Activated effector memory CD4-positive, alpha-beta T cell treated with anti-CD3 and anti-CD28 coated beads, Interleukin-2, amount 50 U/mL, for 16 hours (primary cell): ENCODE measurements at places on chromosomes 2 and 18.

GRCh38 chr18:10230072-10230471 lies 224.4 kb upstream of the APCDD1 start:
- no peak for DNase-seq

DNA sequence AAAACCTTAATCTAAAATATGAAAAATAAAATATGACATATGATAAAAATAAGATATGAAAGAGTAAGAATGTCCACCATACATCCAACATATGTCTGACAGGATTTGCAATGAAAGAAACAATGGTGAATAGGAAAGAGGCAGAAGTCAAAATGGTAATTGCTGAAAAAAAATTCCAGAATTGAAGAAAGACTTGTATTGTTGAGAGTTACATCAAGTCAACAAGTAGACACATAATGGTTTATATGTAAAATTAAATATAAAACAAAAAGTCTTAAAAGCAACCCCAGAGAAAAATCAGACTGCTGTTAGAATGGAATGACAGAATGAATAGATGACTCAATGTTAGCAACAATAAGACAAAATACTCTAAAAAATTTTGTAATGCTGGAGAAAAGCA lies 255.1 kb downstream of the DOK6 start:
- DNase-seq = no peak

GRCh38 chr2:163182764-163183354 lies 344.3 kb upstream of the KCNH7 start:
- DNase-seq = no peak

GRCh38 chr2:5740053-5740452 lies 47.9 kb downstream of the SOX11 start:
- no peak for DNase-seq

DNA sequence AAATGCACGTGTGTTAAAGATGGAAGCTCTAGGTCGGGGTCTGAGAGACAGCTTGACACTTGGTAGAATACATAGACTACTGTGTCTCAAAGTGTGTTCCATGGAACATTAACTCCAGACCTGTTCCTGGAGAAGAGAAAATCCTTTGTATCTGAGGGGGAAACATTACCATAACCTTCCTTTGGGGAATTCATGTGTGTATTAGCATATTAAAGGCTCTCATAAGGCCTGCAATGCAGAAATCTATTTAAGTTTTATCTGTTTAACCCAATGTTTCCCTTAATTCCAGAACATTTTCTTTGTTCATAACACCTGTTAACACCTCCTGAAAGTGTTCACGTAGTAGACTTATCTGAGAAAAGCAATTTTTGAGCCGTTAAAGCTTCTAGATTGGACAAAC lies 99.5 kb downstream of the PLB1 start:
- DNase-seq = no peak

DNA sequence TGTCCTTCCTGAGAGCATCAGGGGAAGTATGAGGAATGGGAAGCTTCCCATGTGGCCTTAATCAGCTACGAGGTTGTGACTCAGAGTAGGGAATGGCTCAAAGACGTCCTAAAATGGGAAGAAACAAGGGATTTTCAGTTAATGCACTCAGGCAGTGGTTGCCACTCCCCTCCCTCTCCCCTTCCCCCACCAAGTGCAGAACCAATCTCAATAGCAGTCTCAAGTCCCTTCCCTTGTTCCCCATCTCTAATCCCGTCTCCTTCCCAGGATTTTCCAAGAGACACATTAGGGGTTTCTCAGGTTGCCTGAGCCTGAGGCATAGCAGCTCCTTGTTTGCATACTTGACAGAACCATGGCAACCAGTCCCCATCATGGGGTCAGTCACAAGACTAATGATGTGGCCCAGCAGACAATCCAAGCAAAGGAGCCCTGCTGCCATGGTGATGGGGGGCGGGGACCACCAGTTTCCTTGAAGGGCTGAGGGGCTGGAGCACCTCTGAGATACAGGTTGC lies 18.2 kb upstream of the RESP18 start:
- DNase-seq = no peak

- no peak for DNase-seq
Measured at GRCh38 chr18:62183578-62184195, 3.2 kb downstream of the PIGN start.

DNA sequence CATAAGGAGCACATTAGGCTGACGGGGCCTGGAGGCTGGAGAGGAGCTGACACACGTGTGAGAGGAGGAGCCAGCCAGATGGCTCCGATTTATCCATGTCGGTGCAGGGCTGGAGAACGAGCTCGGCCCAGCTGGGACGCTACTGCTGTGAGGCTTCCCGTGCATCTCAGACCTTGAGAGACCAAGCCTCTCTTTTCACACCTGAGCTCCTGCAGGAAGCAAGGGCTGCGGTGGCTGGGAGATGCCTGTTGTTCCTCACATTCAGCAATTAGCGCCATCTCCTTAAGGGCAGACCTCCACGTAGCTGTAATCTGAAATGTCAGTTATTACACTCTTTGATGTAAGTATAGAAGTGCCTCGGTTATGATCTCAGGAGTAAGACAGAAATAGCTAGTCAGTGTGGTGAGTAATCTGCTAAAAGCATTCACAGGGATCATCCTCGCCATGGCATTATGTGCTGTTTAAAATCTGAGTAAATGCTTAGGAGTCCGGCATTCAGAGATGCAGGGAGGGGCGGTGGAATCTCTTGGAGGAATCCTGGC lies 107.9 kb downstream of the PRKCE start:
- no peak for DNase-seq

DNA sequence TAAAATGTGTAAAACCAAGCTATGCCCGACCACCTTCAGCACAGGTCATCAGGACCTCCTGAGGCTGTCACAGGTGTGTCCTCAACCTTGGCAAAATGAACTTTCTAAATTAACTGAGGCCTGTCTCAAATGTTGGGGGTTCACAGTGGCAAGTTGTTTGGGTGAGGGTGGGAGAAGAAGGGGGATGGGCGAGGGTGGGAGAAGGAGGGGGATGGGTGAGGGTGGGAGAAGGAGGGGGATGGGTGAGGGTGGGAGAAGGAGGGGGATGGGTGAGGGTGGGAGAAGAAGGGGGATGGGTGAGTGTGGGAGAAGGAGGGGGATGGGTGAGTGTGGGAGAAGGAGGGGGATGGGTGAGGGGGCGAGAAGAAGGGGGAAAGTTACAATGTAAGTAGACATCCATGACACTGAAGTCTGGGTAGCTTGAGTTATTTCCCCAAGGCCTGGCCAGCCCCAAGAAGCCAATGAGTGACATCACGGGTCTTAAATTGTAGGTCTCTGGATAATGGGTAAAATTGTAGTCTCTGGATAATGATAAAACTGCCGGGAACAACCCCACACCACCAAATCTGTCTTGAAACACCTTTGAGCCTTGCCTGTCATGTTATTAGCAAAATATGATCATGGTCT lies 56.3 kb downstream of the TIMM21 start:
- no peak for DNase-seq

DNA sequence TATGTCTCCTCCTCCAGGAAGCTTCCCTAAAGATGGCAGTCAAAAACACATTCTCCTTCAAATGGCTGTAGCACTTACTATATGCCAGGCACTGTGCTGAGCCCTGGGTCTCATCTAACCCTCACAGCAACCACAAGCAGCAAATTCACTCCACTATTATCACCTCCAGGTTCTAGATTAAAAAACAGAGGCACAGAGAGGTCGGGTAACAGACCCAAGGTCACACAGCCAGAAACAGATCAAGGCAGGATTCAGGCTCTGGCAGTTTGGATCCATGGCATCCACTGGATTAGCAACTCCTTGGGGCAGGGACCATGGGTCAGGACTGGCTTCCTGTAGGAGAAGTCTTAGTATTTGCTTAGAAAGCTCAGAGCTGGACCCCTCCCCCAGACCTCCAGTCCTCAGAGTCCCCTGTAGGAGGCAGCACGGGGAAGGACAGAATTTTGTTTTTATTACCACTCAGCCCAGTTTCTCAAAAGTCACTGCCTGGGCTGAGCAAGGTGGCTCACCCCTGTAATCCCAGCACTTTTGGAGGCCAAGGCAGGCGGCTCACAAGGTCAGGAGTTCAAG lies 34.4 kb downstream of the ZFP36L2 start:
- DNase-seq = no peak

DNA sequence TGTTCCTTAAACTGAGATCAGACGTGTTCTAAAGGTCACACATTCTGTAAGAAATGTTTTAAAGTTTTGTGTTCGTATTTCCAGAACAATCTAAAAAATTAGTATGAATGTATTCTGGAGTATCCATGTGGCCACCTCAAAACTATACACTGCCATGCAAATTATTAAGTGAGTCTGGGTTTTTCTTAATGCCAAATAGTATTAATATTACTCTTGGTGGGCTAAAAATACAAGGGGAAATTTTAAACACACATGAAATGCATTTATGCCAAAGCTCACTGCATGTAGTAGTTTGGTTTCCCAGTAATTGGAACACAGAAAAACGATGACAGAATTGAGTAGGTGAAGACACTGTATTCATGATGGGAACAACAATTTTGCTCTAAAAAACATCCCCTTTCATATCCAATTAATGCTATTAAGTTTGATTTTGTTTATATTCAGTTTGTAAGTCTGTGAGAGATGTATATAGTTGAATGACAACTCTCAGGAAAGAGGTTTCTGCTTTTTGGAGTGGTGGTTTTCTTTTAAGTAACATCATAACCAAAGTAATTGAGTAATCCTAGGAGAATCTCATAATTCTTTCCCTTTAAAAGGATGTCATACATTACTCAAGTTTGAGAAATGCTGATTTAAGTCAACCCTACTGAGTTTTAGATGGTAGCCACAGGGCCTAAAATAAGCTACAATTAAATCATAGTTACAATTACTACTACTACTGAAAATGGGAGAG lies 75.7 kb upstream of the CDCA7 start:
- no peak for DNase-seq

- no peak for DNase-seq
Measured at GRCh38 chr2:24945907-24946306, 25.8 kb downstream of the DNAJC27 start.

DNA sequence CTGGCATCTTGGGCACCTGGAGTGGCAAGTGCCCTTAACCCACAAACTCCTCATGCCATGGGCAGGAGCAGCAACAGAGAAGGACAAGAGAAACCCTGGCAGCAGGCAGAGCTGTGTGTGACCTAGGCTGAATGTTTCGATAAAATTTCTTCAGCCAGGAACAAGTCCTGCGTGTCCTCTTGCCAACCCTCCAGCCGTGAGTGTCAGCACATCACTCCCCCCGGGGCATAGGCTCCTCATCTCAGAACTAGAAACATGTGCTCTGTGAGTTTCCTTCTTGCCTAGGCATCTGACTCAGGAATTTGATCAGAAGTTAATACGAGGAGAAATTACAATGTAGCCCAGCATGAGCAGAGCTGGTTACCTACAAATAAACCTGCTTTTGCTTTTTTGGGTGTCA lies 2.2 kb downstream of the ABCG8 start:
- DNase-seq = no peak

DNA sequence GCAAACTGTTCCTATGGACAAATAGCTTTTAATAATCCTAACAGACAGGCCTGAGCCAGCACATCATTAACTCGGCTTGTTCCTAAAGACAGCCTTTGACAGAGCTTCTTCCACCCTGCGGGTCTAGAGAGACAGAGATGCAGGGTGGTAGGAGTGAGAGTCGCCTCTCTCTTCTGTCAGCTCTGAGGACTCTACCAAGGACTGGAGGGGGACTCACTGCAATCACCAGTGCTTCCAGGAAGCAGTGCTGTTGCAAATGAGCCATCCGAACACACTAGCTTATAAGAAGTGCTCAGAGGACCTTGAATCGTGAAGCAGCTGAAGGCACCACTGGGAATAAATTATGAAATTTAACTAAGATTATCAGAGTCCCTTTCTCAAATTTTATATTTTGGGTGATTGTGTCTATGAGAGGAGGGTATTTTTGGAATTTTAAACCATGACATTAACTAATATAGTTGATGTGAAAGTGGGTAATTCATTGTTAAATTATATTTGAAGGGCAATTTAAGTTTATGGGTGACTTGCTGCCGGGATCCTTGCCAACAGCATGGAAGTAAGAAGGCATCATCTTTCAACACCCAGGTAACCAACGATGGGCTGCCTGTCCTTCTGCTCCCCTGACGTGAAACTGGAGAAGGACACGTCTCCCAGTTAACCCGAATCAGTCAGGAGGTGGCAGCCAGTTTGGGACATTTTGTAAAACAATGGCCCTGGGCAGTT lies 43.6 kb upstream of the PXDN start:
- DNase-seq = no peak

GRCh38 chr2:61177727-61178549 lies 15.9 kb downstream of the C2orf74 start:
- peak; percentile 79 for DNase-seq

DNA sequence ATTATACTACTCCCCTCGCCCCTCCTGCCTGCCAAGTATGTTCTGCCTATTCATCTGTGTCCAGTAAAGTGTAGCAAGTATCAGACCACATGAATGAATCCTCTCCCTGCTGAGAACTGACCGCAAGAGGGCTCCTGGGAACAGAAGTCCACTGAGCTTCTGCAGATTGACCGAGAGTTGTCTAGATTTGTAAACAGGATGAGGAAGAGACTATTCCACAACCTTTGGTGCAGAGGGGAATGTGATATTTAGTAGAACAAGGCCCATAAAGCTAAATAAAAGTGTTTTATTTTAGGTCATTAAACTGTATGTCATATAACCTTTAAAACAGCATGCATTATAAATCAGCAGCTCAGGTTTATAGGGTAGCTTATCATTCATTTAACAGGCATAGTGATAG lies 377.0 kb downstream of the DCC start:
- DNase-seq = no peak

- no peak for DNase-seq
Measured at GRCh38 chr18:37565101-37565976, at the start of gene CELF4. TSS of gene CELF4 (minus strand) at chr18:37565798.

DNA sequence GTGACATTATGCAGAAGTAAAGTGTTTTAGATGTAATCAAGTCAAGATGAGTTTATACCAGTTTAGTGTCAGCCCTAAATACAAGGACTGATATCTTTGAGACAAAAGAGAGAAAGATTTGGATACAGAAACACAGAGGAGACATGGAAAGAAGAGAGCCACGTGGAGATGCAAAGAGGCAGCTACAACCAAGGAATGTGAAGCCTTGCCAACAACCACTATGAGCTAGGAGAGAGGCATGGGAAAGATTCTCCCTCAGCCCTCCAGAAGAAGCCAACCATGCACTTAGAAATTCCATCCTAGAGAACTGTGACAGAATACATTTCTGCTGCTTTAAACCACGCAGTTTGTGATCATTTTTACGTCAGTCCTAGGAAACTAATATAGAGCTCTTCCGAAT lies 217.2 kb downstream of the DOK6 start:
- no peak for DNase-seq

DNA sequence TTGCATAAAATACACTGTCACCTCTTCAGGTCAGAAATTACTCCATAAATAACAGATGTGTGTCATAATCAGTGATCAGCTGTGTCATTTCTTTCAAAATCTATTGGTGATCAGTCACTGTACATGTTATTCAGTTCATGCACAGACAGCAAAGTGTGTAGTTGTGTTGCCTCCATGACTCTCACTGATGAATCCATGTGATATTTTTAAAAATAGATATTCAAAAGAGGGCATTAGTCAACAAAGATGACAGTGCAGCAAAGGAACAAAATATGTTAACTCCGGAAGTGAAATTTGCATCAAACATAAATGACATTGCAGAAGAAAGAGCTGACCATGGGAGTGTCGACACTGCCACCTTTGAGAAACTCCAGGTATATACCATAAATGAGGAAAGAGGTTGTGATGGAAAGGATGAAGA lies 17.1 kb upstream of the MCM6 start:
- DNase-seq = no peak

GRCh38 chr2:123791684-123792083 lies 233.4 kb upstream of the CNTNAP5 start:
- no peak for DNase-seq
